Trophoblast cell (in vitro differentiated cells and primary cell): ENCODE measurements at places on chromosomes 1 and 21.

- DNase-seq: no peak
These were observed 5.8 kb upstream of the IKBKE start for GRCh38 chr1:206464456-206464964.

GRCh38 chr1:155253208-155253607 is 2.1 kb downstream of the ENTREP3 start:
- DNase-seq: no peak

DNA sequence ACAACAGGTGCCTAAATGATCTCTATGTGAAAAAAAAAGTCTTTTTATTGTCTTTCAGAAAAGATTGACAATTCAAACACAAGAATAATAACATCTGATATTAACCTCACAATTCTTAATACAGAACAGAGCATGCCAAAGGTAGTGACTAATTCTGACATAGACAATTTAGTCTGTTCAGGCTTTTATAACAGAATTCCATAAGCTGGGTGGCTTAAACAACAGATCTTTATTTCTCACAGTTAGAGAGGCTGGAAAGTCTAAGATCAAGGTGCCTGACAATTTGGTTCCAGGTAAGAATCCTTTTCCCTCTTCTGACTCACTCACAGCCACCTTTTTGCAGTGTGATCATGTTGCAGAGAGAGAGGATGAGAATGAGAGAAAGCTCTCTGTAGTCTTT is 27.0 kb downstream of the DPYD start:
- DNase-seq: no peak

DNA sequence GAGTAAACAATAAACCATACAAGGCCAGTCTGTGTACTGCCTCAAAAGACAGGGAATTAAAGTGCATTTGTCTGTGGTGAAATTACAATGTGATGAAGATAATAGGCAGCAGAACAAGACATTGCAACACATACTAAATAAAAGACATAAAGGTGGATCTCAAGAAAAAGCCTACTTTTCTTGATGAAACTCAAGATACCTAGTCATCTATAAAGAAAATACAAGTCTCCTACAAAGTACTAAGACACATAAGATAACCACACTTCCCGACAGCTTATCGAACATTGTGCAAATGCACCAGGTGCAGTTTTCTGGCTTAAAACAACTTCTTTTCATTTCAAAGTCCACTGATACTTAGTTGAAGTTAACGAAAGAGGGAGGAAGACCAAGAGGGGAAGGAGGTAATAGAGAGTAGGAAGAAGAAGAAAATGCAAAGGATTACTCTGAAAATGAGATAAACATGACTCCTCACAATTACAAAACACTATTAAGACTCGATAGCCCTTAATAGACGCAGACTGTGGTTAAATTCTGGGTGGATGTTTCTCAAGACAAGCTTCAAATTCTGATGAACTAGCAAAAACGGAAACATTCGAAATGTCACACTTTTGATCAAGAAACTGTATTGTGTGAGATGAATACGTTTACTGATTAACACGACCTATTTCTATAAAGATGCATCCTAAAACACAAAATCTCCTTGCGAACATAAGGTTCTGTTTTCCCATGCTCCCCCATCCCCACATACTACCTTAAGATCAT is 2.0 kb downstream of the HNRNPR start:
- no peak for DNase-seq

- DNase-seq: no peak
These were observed 854 bp downstream of the MYCL start for GRCh38 chr1:39900662-39901463.
